Endothelial cell of umbilical vein (primary cell): ENCODE measurements at places on chromosomes 6 and 20. TPM values are rescaled to one million over a fixed set of nuclear protein-coding genes. Genes with fewer than 3 reads are reported as not detected.

The CTCFL gene
- not detected in 2 replicates for total RNA-seq

The E2F1 gene
- 27.0 and 29.6 TPM in 2 replicates for total RNA-seq

The PDE7B gene
- total RNA-seq: 21.3 and 25.1 TPM in 2 replicates

The SLC32A1 gene
- not detected in 2 replicates for total RNA-seq

The FAM184A gene
- 0.84 and 0.95 TPM in 2 replicates for total RNA-seq

The PPIL6 gene
- 0.25 and 0.33 TPM in 2 replicates for total RNA-seq

The KCNG1 gene
- 0.37 and 1.1 TPM in 2 replicates for total RNA-seq

The GMDS gene
- 23.5 TPM in 2 replicates for total RNA-seq

The SFTA2 gene
- total RNA-seq: not detected in 2 replicates

The PACRG gene
- not detected in 2 replicates for total RNA-seq

The SLC2A10 gene
- 11.1 and 11.2 TPM in 2 replicates for total RNA-seq

The PMEPA1 gene
- total RNA-seq: 31.6 and 47.1 TPM in 2 replicates

The GCM1 gene
- not detected in 2 replicates for total RNA-seq

The CUL9 gene
- 43.9 and 46.0 TPM in 2 replicates for total RNA-seq

The CRNKL1 gene
- total RNA-seq: 20.6 and 22.3 TPM in 2 replicates

The HRH3 gene
- not detected in 2 replicates for total RNA-seq

The OPN5 gene
- total RNA-seq: not detected in 2 replicates

The KHDC1 gene
- total RNA-seq: 3.3 and 3.7 TPM in 2 replicates

The CFAP206 gene
- 0.20 and 0.21 TPM in 2 replicates for total RNA-seq

The RSPH9 gene
- 0.12 and 0.27 TPM in 2 replicates for total RNA-seq

The CRISP3 gene
- not detected in 2 replicates for total RNA-seq

The ZNF335 gene
- total RNA-seq: 22.8 and 23.9 TPM in 2 replicates

The CABLES2 gene
- 9.9 TPM in 2 replicates for total RNA-seq

The REM1 gene
- total RNA-seq: not detected in 2 replicates

The WFDC10B gene
- total RNA-seq: not detected in 2 replicates

The FAM83B gene
- total RNA-seq: not detected in 2 replicates

The EYA2 gene
- not detected in 2 replicates for total RNA-seq

The IP6K3 gene
- not detected in 2 replicates for total RNA-seq

The HLA-DMB gene
- 0.39 TPM in 1 of 2 replicates, not detected in the other for total RNA-seq

The IL17A gene
- not detected in 2 replicates for total RNA-seq

The ATAT1 gene
- 18.4 and 20.2 TPM in 2 replicates for total RNA-seq
